B cell (primary cell): ENCODE measurements at places on chromosomes 16 and 17. TPM values are rescaled to one million over a fixed set of nuclear protein-coding genes. Genes with fewer than 3 reads are reported as not detected.

- no peaks in the 10 kb centered on the region for H3K36me3 ChIP-seq
- no peak for DNase-seq
- H3K4me3 ChIP-seq = no peak overlapping the region
- H3K27ac ChIP-seq = no peak overlapping the region
Measured at GRCh38 chr16:66574081-66574480, 5.2 kb upstream of the CMTM2 start.

DNA sequence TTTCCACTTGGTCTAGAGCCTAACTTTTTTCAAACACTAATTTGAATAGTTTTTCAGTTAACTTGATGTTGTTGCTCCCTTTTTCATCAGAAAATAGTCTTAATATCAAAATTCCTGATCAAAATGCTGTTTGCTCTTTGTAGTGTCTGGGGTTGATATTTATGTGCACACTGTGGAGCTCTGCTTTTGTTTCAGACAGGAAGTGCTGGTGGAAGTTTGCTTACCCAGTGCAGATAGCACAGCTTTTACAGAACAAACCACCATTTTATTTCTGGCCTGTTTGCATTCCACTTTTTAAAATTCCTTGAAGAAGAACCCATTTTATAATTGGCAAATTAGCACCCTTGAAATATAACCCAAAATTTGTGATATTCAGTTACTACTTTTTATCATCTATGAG is 125.4 kb downstream of the MRTFB start:
- H3K27ac ChIP-seq = no peak overlapping the region
- H3K36me3 ChIP-seq = no peaks in the 10 kb centered on the region
- no peak for DNase-seq

- no peak overlapping the region for H3K27ac ChIP-seq
- H3K4me1 ChIP-seq = no peaks in the 10 kb centered on the region
- DNase-seq = no peak
Measured at GRCh38 chr17:36627101-36627500, 25.7 kb downstream of the MRM1 start.

Gene UMOD
- polyA plus RNA-seq = not detected in 2 replicates

Gene XPO6
- 303 and 348 TPM in 2 replicates for polyA plus RNA-seq

Gene TBC1D3E
- polyA plus RNA-seq = 0.13 and 0.17 TPM in 2 replicates
